Nephron progenitor cell (in vitro differentiated cells): ENCODE measurements at places on chromosomes 2 and 18.
A peak's percentile ranks its signal among the peaks of the same experiment; 100 is the strongest.

DNA sequence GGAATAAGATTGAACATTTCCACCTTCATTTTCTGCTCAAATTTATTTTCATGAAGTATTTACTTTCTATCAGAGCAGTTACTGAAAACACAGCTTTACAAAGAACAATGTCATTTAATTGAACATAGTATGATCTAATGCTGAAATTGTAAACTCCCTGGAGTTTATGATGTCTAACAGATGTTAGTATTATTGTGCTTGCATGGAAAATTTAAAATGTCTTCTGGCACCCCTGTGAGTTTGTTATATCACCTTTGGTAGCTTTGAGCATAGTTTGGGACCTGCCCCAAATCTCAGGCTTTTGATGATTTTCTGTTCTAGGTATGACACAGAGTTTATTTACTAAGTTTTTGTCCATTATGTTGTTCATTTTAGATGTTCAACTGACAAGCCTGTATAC lies 28.1 kb downstream of the FAM171B start:
- H3K36me3 ChIP-seq, result peaks cover 6% of the 10 kb centered on the region
- DNase-seq, result no peak
- H3K4me1 ChIP-seq, result peaks cover 7% of the 10 kb centered on the region
- H3K4me3 ChIP-seq, result no peak overlapping the region
- H3K27me3 ChIP-seq, result peaks cover 3% of the 10 kb centered on the region

DNA sequence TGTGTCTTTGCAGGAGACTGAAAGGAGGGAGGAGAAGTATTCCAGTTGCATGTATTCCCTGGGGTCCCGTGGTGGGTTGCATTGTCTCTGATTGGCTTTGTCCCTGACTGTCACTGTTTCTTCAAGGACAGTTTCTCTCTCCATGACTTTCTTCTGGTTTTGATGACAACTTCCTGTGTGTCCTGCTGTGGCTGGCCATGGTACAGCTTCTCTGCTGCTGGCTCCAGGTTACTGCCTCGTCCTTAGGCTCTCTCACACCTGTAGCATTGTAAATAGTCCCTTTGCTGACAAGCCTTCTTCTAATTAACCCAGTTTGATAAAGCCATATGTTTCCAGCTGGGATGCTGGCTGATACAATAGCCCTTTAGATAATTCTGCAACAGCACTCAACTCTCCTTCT lies 129.0 kb downstream of the LPIN1 start:
- no peak overlapping the region for H3K4me3 ChIP-seq
- no peaks in the 10 kb centered on the region for H3K36me3 ChIP-seq
- peaks cover 7% of the 10 kb centered on the region for H3K27me3 ChIP-seq

DNA sequence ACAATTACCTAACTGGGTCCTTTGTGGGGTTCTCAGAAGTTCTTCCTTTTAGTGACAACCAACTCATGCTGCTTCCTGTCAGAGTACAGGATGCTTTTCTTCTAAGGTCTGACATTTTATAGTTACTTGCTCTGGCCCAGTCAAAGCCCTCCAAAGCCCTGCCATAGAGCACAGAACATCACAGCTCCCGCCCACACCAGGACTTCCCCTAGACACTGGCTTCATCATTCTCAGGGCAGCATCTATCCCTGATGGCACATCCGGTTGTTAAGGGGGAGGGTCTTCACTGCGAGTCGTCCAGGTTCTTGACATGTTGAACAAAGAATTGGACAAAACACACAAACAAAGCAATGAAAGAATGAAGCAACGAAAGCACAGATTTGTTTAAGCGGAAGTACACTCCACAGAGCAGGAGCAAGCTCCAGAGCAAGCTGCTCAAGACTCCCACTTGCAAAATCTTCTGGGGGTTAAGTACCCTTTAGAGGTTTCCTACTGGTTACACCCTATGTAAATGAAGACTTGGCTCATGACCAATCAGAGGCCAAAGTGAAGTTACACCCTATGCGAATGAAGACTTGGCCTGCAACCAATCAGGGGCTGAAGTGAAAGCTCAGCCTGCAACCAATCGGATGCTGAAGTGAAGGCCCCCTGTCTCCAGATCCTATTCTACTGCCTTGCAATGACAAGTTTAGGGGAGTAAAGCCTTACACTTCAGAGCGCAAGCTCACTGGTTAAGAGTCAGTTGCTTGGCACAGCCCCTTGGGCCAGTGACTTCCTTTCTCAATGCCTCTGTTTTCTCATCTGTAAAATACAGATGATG lies 79.0 kb downstream of the HDAC4 start:
- DNase-seq, result no peak
- H3K27me3 ChIP-seq, result no peaks in the 10 kb centered on the region
- no peak overlapping the region for H3K4me3 ChIP-seq
- peak overlapping the region; percentile 38 for H3K27ac ChIP-seq
- peaks cover 65% of the 10 kb centered on the region for H3K4me1 ChIP-seq

DNA sequence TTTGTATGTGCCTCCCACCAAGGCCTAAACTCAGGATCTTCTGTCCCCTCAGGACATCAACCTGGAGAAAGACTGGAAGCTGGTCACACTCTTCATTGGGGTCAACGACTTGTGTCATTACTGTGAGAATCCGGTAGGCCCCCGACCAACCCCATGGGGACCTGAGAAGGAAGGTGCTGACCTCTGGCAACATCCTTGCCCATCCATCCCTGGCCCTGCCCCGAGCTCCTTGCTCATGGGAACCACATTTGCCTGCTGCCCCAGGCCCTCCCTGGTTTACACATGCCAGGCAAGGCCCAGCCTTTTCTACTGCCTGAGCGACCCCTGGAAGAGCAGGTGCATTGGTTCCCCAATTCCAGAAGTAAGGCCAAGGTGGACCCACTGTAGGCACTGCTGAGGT lies 125.3 kb upstream of the PPP1CB start:
- no peak overlapping the region for H3K4me3 ChIP-seq
- no peak overlapping the region for H3K27ac ChIP-seq
- no peak for DNase-seq
- H3K27me3 ChIP-seq, result peaks cover 3% of the 10 kb centered on the region
- H3K4me1 ChIP-seq, result peaks cover 73% of the 10 kb centered on the region

DNA sequence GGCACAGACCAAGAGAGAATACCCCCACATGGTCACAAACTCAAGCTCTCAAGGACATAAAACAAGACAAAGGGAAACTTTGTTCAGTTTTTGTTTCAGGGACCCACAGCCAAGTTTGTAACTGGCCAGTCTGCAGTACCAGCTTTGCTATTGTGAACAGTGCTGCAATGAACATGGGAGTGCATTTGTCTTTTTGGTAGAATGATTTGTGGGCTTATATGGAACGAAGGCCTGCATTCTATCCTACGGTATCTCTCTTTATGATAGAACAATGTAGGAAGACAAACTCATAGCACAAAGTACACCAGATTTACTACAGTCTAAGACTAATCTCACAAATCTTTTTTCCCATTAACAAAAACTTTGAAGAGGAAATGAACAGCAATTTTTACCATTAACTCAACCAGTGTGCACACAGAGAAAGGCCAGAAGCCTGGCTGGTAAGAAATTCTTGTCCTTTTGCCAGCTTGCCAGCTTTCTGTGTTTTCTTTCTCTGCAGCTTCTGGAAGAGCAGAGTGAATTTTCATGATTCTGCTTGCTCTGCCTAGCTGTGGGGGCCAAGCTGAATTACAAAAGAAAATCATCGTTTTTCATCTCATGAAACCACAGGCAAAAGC lies 37.1 kb upstream of the FEZ2 start:
- H3K4me3 ChIP-seq, result no peak overlapping the region
- peaks cover 2% of the 10 kb centered on the region for H3K27me3 ChIP-seq
- no peak overlapping the region for H3K27ac ChIP-seq
- no peaks in the 10 kb centered on the region for H3K36me3 ChIP-seq
- DNase-seq, result no peak
- peaks cover 6% of the 10 kb centered on the region for H3K4me1 ChIP-seq

GRCh38 chr2:7999683-8000476 lies 682.0 kb upstream of the ID2 start:
- H3K4me1 ChIP-seq, result peaks cover 61% of the 10 kb centered on the region
- H3K36me3 ChIP-seq, result no peaks in the 10 kb centered on the region
- no peaks in the 10 kb centered on the region for H3K27me3 ChIP-seq
- no peak for DNase-seq

DNA sequence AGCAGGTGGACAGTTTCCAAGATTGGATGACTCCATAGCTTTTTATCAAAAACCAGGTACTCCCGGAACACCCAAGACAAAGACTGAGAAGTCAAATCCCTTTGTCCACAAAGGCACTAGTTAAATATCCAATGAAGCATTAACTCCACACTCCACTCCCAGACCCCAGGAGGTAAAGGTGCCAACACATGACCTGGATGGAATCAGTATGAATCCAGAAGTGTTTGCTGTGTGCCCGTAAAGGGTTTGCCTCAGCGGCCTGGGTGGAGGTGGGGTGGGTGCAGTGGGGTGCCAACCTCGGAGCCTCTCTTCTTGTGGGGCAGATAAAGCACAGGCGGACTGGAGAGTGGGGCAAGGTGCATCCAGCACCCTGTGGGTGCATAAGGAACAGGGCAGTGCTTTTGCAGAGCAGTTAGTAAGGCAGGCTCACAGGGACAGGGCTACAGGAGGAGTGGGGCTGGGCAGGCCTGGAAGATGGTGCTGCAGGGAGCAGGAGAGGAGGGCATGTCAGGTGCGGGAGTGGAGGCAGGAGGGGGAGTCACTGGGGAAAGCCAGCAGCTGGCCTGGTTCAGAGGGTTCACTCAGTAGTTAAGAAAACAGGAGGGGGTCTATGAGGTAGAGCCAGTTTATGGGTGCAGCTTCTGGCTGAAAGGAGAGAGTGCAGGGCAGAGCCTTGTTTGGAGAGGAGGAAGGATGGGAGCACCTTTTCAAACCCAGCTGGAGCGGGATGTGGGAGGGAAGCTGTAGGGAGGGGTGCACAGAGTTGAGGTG lies 208.4 kb upstream of the SMAD2 start:
- H3K27ac ChIP-seq, result no peak overlapping the region
- no peaks in the 10 kb centered on the region for H3K36me3 ChIP-seq
- peaks cover 70% of the 10 kb centered on the region for H3K4me1 ChIP-seq
- H3K4me3 ChIP-seq, result no peak overlapping the region

GRCh38 chr2:134505446-134505845 lies 213.4 kb downstream of the TMEM163 start:
- peaks cover 11% of the 10 kb centered on the region for H3K27me3 ChIP-seq
- H3K4me1 ChIP-seq, result peaks cover 22% of the 10 kb centered on the region
- no peak overlapping the region for H3K27ac ChIP-seq
- no peaks in the 10 kb centered on the region for H3K36me3 ChIP-seq
- no peak overlapping the region for H3K4me3 ChIP-seq

DNA sequence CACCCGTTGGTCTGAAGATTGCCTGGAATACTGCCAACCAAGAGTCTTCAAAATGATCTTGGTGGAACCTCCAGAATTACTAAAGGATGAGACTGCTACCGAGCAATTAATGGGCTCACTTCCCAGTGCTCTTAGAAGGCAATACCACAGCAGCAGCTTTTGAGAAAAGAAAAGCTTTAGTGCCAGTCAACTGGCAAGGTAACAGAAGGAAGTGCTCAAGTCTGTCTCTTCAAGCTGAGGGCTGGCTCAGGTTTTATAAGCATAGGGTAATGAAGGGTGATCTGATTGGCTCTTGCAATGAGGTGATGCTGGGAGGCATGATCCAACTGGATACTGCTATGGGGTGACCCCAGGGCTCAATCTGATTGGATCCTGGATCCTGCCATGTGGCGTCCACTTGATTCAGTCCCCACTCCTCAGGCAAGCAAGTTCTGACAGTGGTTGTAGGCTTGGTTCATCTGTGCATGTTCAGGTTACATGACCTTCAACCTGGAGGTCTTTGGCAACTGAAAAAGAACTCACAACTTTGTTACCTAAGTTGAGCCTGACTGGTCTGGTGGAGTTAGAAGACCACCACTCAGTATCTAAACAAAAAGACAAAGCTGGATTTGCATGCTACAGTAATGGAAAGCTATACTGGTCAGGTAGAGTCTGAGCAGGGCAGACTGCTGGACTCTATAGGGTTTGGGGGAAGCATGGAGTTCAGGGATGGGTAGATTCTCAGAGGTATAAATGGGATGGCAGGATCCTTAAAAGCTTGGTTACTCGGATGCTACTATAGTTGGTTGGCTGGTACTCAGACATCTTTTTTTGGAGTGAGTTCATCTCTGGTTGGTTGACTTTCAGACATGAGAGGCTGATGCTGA lies 14.0 kb upstream of the RIF1 start:
- peaks cover 5% of the 10 kb centered on the region for H3K27me3 ChIP-seq
- no peaks in the 10 kb centered on the region for H3K36me3 ChIP-seq
- no peaks in the 10 kb centered on the region for H3K4me1 ChIP-seq

- peaks cover 12% of the 10 kb centered on the region for H3K27me3 ChIP-seq
- peaks cover 6% of the 10 kb centered on the region for H3K4me1 ChIP-seq
- H3K4me3 ChIP-seq, result no peak overlapping the region
Observed at GRCh38 chr2:3326871-3327270, 50.7 kb downstream of the EIPR1 start.

GRCh38 chr2:182300608-182301007 lies 126.2 kb downstream of the PDE1A start:
- DNase-seq, result no peak
- H3K36me3 ChIP-seq, result no peaks in the 10 kb centered on the region
- no peak overlapping the region for H3K27ac ChIP-seq
- H3K27me3 ChIP-seq, result peaks cover 3% of the 10 kb centered on the region
- H3K4me3 ChIP-seq, result no peak overlapping the region
- peaks cover 9% of the 10 kb centered on the region for H3K4me1 ChIP-seq

DNA sequence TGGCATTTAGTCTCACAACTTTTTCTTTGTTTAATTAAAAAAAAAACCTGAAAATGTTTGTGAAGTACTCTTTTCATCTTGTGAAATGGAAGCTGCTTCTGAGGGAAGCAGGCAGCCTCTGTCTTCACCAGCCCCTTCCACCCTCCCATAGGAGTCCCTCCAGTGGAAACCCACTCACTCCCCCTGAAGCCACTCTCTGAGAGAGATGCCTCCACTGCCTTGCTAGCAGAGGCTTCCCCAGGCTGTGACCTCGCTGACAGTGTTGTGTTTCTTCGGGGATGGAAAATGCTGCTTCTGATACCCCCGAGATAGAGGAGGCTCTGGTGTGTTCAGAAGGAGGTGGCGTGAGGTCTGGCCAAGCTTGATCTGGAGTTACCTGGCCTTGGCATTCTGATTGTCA lies 59.9 kb downstream of the SH3RF3 start:
- no peak overlapping the region for H3K27ac ChIP-seq
- peaks cover 8% of the 10 kb centered on the region for H3K27me3 ChIP-seq
- H3K4me3 ChIP-seq, result no peak overlapping the region
- H3K4me1 ChIP-seq, result peaks cover 46% of the 10 kb centered on the region
- no peak for DNase-seq

DNA sequence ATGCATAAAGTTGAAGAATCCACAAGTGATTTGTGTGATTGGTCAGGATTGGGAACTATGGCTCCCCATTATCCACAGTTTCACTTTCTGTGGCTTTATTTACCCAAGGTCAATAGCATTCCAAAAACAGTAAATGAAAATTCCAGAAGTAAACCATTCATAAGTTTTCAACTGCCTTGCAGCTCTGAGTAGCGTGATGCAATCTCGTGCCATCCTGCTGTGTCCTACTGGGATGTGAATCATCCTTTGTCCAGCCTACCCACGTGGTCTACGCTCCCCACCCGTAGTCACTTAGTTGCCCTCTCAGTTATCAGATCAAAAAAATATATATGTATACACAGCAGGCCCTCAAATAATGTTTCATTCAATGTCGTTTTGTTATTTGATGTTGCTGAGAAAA lies 89.0 kb upstream of the DLGAP1 start:
- no peak for DNase-seq
- no peaks in the 10 kb centered on the region for H3K27me3 ChIP-seq
- H3K36me3 ChIP-seq, result peaks cover under 1% of the 10 kb centered on the region
- H3K4me1 ChIP-seq, result no peaks in the 10 kb centered on the region
- no peak overlapping the region for H3K4me3 ChIP-seq
- no peak overlapping the region for H3K27ac ChIP-seq

- H3K36me3 ChIP-seq, result no peaks in the 10 kb centered on the region
- no peak overlapping the region for H3K4me3 ChIP-seq
- peaks cover 7% of the 10 kb centered on the region for H3K27me3 ChIP-seq
- peaks cover 39% of the 10 kb centered on the region for H3K4me1 ChIP-seq
- H3K27ac ChIP-seq, result no peak overlapping the region
- no peak for DNase-seq
Observed at GRCh38 chr2:47201224-47201623, 46.1 kb upstream of the STPG4 start.
